GM04504 (cell line): ENCODE measurements at places on chromosomes 1 and 21.

GRCh38 chr1:208791456-208791855 lies 547.3 kb upstream of the PLXNA2 start:
- no peak for DNase-seq

- no peak for DNase-seq
Measured at GRCh38 chr1:14313731-14314431, 284.6 kb upstream of the KAZN start.

DNA sequence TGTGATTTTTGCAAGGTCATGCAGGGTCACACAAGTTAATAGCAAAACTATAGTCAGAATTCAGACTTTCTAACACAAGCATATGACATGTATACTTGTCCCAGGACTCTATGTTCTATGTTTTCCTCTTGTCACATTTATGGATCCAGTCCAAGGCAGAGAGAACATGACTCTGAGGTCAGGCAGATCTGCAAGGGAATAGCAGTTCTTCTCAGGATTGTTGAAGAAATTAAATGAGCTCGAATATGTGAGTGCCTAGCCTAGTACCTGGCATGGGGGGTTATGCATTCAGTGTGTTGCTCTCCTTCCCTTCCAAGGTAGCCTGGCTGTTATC lies 9.5 kb upstream of the RPTN start:
- DNase-seq: no peak

GRCh38 chr21:43321111-43321510 lies 105.8 kb downstream of the SIK1 start:
- DNase-seq: no peak

DNA sequence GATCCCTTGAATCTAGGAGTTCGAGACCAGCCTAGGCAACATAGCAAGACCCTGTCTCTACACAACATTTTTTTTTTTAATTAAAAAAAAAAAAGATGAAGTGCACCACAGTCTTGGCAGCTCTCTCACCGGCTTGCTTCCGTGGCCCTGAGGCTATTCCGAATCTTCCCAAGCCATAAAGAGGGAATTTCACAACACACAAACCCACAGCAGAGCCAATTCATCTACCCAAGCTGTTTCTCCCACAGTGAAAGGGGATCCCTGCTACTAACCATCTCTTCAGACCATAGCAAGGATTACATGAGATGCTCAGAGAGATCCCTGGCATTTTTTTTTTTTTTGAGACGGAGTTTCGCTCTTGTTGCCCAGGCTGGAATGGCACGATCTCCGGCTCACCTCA lies 8.3 kb upstream of the CHD5 start:
- no peak for DNase-seq

- no peak for DNase-seq
Measured at GRCh38 chr21:41411449-41412089, 14.5 kb upstream of the MX1 start.

- no peak for DNase-seq
Measured at GRCh38 chr1:172883387-172883791, 167.4 kb downstream of the TNFSF18 start.

DNA sequence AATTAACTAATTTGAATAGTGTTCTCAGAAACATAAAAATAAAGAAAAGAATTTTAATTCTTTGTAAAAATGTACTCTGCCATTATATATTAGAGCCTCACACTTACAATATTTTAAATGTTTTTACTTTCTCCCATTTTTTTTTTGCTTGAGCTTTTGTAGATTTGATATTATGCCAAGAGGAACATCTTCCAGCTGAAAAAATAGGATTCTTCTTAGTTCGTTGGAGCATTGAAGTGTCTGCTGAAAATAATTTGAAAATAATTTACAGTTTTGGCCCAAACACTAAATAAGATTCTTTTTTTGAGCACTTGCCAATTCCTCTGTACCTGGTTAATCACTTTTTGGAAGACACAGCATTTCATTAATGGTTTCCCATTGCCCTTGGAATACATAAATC lies 175.0 kb upstream of the COL11A1 start:
- DNase-seq: no peak
